ENCODE measurements at places on chromosomes 3 and 15.

DNA sequence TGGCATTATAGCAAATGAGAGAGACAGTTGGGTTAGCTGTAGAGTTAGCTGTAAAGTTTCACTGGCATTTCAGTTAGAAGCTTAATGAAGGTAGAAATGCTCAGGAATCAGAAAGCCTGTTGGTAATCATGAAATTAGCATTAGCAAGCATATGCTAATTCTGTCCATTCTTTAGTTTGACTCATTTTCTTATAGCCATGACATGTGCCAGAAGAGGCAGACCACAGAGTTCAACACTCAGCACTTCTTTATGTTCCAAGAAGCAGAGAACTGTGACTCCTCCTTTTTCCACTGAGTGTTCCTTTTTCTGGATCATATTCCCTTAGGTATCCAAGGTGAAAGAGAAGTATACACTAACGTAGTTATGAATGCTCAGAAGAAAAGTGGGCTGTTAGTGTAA is 276.2 kb upstream of the SGO1 start:
- no peak for DNase-seq

GRCh38 chr3:131477813-131478212 is 25.0 kb downstream of the MRPL3 start:
- no peak for DNase-seq

DNA sequence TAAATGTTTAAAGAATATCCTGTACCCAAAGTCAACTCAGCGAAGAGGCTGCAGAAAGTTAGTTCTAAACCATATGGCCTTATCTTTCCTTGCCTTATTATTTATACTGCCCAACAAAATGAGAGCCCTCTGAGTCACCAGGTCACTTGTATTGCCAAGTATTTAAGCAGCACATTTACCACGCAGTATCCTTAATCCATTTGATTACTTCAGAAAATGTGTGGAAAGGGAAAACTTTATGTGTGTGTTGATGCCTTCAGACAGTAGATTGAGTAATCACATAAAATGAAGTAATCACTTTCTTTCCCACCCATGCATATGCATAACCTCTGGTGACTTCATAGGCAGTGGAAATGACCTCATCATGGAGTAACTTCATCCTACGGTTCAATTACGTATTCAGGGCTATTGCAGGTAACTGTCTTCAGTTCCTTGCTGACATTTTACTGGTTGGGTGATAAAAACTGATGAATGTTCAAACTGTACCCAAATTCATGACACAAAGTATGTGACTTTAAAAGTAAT is 7.5 kb upstream of the CADPS start:
- no peak for DNase-seq

- DNase-seq = no peak
These were observed 73.1 kb upstream of the COL8A1 start for GRCh38 chr3:99565331-99565730.

DNA sequence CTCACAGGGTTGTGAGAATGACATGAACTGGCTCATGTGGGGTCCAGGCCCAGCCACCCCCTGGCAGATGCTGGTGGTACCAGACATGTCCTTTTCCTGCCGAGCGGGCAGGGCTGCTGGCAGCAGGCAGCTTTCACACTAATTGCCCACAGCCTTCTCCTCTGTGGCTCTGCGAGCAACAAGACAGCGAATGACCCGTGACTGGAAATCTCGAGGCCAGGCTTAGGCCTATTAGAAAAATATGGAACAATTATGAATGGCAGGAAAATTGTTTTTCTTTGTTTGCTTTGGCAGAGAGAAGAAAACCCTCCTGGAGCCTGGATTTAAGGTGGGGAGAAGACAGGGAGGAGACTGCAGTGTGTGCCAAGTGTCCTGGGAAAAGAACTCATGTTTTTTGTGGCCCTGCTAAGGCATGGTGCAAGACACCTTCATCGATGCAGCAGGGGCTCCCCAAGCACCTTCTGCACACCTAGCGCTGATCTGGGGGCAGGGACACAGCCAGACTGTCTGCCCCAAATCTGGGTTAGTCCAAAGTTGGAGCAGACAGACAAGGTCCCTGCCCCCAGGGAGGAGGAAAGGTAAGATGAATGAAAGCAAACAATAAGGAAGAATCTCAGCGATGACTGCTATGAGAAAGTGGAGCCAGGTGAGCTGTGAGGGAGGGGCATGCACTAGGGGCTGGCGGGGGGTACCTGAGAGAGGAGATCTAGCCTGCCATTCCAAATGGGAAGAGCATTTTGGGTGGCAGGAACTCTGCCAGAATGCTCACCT is 193.8 kb upstream of the TLE3 start:
- DNase-seq = no peak

- no peak for DNase-seq
These were observed 731.6 kb downstream of the GBE1 start for GRCh38 chr3:81029861-81030260.

DNA sequence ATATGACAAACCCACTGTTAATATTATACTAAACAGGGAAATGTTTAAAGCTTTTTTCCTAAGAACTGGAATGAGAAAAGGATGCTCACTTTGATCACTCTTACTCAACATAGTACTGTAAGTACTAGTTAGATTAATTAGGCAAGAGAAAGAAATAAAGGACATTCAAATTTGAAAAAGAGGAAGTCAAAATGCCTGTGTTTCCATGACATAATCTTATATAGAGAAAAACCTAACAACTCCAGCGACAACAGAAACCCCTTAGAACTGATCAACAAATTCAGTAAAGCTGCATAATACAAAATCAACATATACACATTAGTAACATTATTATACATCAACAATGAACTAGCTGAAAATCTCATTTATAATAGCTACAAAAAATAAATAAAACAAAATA is 200.6 kb upstream of the ROBO1 start:
- no peak for DNase-seq

DNA sequence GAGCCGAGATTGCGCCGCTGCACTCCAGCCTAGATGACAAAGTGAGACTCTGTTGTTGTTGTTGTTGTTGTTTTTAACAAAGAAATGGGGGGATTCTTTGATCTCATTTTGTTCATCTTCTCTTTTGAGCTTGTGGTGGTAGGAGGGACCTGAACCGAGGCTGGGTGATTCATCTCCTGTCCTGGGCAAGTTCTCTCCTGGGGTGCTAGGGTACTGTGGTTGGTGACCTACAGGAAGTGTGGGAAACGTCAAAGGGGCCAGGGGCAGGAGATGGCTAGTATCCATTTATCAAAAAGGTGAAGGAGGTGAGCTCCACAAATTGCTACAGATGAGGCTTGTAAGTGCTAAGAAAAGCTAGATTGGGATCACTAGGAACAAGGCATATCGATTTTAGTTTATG is 14.3 kb downstream of the PPCDC start:
- peak; percentile 42 for DNase-seq

DNA sequence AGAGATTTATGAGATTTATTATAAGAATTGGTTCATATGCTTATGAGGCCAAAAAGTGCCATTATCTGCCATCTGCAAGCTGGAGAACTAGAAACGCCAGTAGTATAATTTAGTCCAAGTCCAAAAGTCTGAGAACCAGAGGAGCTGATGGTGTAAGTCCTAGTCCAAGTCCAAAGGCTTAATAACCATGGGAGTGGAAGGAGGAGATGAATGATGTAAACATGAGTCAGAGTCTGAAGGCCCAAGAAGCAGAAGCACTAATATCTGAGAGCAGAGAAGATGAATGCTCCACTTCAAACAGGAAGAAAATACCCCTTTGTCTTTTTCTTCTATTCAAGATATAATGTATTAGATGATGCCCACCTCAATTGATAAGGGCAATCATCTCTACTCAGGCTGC is 185.7 kb downstream of the CGGBP1 start:
- DNase-seq = no peak

DNA sequence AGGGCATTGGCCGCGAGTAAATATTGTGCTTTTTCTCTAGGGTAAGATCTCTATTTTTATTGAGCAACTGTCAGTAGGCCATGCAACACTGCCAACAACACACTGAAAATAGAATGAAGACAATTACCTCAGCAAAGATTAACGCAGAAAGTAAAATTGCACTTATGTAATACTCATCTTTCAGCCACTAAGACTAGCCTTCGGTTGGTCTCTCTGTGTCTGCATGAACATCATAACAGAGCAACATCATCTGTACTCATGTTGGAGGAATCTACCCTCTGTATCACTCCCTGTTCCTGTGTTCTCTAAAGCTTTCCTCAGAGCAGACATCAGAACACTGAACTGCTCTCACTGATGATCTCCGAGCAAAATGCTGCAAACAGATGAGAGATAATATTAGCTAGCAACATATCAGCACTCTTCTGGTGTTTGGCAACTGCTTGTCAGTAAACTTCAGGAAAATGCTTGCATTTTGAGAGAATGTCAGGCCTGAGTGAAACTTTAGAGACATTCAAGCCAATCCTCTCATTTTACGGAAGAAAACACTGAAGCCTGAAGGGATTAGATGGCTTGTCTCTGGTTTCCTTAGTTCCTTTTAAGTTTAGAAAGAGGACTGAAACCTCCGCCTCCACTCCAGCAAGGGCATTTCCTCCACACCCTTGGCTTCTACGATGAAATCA is 8.4 kb upstream of the LRRC3B start:
- no peak for DNase-seq

- no peak for DNase-seq
These were observed 212.6 kb upstream of the PLSCR5 start for GRCh38 chr3:146817704-146818103.

DNA sequence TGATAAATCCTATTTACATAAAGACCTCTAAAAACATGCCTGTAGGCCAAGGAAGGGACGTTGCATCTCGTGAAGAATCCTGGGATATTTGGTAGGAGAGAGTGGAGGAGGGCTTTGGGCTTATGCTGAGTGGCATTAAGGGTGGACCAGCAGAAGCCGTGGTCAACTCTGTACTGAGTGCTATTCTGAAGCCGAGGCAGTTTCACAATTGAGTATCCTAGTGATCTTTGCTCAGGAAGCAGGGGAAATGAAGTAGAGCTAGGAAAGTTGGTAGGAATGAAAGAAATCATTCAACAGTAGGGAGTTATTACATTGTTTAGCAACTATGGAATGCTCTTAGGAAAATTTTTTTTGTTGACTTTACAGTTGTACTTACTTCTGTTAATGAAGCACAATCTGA is 24.2 kb downstream of the MCTP2 start:
- no peak for DNase-seq

GRCh38 chr15:64897345-64897985 is 14.2 kb upstream of the ANKDD1A start:
- DNase-seq = no peak

DNA sequence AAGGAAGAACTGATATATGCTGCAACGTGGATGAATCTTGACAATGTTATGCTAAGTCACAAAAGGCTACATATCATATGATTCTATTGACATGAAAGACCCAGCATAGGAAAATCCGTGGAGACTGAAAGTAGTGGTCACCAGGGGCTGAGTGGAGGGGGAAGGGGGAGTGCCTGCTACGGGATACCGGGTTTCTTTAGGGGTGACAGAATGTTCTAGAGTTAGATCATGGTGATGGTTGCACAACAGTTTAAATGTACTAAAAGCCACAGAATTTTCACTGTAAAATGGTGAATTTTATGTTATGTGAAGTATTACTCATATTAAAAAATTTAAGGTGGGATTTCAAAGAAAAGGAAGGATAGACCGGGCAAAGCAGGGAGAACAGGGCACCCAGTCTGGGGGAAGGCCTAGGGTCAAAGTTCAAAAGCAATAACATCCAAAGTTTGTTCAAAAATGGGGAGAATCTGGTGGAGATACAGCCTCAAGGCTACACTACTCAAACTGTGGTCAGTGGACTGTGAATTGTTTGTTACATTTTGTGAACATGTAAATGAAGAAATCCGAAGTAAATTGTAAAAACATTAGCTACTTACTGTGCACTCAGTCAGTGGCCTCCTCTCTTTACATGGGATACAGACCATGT is 74.2 kb upstream of the FNDC3B start:
- no peak for DNase-seq

- no peak for DNase-seq
These were observed 388.6 kb upstream of the DPH6 start for GRCh38 chr15:35934383-35935049.

GRCh38 chr15:31857194-31857593 is 173.1 kb upstream of the CHRNA7 start:
- DNase-seq = no peak

DNA sequence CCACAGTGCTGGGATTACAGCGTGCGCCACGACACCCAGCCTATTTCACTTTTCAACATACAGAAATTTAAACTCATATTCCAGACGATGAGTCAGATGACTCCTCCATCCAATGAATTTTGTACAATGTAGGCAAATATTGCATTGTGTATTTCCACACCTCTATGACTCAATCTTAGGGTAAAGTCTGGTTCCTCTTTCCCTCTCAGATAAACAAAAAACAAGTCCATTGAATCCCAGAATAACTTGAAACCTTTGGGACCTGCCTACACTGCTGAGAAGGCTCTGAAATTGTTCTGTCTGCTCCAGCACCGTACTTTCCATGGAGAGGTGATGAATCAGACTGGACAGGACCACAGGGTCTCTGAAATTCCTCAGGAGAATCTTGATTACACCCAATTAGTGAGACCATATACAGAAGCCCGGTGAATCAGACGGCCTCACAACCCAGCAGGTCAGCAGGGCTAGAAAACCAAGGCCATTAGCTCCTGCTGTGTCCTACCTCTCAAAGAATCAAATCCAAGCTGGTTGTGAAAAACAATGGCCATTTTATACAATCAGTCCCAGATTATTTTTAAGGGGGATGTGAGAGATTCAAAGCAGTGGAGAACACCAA is 112.6 kb downstream of the ERC2 start:
- no peak for DNase-seq

- DNase-seq = no peak
These were observed 42.2 kb downstream of the SYN2 start for GRCh38 chr3:12046406-12046805.

DNA sequence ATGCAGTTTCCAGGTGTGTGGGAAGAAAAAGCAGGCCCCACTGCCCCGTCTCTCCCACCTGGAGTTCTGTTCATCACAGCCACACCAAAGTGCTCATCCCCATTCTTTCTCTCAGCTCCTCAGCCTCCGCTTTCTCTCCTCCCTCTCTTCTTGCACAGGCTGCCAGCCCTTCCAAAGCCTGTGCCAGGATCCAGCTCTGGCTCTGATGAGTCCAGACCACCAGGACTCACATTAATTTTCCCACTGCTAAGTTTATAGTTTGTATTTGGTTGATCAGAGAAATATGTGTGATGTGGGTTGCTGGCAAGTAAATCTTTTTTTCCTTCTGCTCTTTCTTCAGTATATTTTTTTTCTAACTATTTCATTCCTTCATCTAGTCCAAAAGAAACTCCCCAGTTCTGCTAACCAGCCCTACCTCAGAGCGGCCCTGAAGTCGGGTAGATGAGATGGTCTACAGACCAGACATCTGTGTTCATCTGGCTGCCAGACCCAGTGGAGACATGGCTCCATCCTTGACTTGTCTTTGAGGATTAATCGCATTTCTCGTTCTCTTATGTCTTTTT is 49.8 kb downstream of the BOC start:
- DNase-seq = no peak

DNA sequence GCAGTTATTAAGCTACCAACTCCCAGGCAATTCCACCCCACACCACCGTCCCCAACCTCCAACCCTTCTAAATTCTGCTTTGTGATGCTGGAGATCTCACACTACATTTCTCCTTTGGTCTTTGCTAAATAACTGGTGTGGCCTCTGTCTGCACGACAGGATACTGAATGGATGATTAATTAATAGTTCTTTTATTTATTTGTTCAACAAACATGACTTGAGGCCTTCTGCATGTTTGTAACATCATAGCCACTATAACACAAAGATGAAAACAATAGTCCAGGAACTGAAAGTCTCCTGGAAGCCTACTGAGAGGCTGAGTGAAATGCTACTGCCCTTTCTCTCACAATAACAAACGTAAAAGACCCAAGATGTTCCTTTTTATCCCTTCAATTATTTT is 609.5 kb upstream of the UBE2E2 start:
- no peak for DNase-seq

All from activated CD4-positive, alpha-beta T cell treated with anti-CD3 and anti-CD28 coated beads, Interleukin-2, amount 50 U/mL, for 16 hours (primary cell).